ENCODE measurements at places on chromosomes 12 and 14.

DNA sequence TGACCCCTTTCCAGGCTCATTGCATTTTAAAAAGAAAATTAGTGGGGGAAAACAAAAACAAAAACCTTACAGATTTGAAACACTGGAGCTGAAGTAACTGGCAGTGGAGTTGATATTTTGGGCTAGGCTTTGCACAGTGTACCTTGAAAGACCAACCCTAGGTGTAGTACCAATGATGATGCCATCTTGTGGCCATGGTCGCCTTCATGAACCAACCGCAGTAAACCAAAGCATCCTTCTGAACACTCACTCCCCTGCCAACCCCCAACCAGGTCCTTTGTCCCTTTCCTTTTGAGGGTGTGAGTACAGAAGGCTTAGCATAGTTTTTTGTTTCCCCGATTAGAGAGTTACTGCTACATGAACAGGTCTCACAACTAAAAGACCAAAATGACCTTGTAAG lies 5.9 kb downstream of the TOMM20L start:
- DNase-seq, result no peak

DNA sequence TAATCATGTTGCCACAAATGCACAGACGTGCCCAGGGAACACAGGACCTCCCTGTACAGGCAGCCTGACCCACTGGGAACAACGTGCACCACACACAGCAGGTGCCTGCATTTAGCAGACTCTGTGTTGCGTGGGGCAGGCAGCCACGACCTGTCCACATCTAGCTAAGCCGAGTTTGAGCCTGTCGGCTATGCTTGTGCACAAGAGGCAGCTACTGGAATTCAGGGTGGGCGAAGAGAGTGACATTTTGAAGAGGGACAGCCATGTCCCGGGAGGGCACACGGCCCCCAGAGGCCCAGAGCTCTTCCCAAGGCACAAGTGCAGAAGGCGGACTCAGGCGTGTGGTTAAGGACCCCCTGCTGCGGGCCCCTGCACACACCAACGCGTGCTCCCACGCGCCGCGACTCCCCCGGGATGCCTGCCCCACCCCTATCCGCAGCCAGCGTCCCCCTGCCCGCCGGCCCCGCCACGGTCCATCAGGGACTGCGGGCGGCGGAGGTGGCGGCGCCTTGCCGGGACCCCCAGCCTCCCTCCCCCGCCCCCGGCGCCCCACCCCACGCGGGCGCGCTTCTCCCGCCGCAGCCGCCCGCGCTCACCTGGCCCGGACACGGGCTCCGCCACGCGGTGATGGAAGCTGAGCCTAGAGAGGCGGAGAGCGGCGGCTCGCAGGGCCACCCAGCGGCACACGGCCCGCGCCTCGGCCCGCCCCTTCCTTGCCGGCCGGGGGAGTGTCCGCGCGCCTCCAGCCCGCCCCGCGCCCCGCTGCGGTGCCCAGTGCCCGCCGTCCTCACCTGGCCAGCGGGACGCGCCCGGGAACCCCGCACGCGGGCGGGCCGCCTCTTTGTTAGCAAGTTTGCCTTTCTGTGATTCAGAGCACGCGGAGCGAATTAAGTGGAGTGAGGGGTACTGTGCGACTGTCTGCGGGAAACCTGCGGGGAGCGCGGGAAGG lies 125.3 kb upstream of the PRMT8 start:
- DNase-seq, result peak; percentile 9

DNA sequence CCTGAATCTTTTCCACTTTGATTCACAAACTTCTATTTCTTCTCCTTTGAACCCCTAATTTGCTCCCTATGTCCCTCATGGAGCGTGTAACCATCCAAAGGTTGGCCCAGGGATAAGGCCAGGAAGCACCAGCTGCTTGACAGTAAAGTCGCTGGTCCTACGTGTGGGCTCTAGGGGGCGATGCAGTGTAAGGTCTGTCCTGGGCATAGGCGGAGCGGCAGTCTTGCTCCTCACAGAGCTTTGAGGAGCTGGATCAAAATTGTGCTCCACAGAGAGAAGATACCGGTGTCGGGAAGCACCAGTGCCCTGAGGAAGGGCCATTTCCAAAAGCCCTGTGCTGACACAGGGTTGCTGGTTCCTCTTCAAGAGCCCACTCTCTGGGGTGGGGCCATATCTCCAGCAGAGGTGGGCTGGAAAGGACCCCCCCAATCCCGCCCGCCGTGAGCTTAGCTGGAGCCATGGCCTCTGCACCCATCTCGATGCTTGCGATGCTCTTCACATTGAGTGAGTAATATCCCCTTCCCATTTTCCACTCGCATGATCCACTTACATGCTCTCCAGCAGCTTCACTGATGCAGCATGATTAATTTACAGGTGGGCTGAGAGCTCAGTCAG lies 49.9 kb upstream of the OR4E1 start:
- no peak for DNase-seq

- no peak for DNase-seq
Observed at GRCh38 chr14:23881282-23881681, 72.3 kb upstream of the DHRS4 start.

- DNase-seq, result no peak
Observed at GRCh38 chr12:27550653-27550975, 26.6 kb downstream of the PPFIBP1 start.

DNA sequence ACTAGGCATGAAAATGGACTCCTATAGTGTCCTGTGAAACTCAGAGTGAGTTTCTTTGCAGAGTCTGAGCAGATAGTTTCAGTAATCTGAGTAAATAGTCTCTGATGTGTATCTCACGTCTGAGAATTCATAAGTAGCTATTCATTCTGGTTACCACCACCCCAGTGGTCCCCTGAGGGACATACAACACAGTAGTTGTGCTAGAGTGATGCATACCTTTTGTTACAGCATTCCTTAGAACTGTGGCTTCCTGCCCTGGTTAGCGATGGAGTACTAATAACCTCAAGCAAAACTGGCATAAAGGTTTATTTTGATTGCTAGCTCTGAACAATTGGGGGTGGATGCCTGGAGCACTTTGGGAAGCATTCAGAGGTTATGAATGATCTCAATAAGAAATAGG lies 114.7 kb downstream of the DAAM1 start:
- DNase-seq, result no peak

DNA sequence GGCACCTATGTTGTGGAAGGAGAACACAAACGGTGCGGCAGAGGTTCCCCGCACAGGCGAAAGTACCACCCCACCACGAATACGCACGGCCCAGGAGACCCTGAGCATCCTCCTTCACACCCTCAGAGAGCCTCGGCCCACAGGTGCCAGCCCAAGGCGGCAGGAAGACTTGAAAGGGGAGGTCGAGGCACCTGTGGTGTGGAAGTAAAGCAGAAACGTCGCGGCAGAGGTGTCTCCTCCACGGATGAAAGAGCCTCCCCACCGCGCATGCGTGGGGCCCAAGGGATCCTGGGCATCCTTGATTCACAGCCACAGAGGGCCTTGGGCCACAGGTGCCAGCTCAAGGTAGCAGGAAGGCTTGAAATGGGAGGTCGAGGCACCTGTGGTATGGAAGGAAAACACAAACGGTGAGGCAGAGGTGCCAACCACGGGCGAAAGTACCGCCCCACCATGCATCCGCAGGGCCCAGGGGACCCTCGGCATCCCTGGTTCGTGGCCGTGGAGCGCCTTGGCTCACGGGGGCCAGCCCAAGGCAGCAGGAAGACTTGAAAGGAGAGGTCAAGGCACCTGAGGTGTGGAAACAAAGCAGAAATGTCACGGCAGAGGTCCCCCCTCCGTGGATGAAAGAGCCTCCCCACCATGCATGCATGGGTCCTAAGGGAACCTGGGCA lies 380.1 kb downstream of the ALG10 start:
- DNase-seq, result no peak

DNA sequence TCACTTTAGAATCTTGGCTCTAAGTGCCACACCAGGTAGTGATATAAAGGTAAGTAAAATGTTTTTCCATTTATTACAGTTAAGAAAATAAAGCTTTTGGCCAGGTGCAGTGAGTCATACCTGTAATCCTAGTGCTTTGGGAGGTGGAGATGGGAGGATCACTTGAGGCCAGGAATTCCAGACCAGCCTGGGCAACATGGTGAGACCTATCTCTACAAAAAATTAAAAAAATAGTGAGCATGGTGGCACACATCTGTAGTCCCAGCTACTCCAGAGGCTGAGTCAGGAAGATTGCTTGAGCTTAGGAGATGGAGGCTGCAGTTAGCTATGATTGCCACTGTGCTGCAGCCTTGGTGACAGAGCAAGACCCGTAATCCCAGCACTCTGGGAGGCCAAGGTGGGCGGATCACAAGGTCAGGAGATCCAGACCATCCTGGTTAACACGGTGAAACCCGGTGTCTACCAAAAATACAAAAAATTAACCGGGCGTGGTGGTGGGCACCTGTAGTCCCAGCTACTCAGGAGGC lies 5.0 kb downstream of the FANCM start:
- no peak for DNase-seq

DNA sequence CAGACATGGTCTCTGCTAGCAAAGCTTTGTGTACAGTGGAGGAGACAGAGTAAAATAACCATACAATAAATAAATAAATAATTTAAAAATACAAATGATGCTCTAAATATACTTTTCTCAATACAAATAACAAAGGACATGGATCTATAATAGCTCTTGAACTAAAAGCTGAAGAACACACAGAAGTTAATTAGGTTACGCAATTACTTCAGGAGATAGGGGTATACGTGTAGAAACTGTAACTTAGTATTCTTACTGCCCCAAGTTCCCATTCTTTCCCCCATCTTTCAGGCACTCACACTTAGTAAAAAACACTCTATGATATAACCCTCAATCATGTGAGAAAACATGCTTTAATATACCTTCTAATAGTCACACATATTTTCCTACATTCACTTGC lies 44.2 kb downstream of the INSM2 start:
- DNase-seq, result no peak

DNA sequence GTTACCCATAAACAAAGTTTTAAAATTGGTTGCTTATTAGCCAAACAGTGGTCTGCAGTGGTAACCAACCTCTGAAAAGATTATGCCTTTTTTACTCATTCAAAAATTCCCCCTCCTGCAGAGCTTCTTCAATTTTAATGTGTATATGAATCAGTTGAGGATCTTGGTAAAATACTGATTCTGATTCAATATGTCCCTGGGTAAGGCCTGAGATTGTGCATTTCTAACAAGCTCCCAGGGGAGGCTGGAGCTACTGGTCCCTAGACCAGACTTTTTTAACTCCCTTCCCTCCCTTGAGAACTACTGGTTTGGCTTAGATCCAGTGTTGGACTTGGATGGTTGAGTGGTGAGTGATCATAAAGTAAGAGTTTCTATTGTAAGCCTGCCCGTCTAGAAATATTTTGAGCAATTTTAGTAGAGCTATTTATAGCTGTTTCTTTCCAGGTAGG lies 90.2 kb downstream of the FUT8 start:
- no peak for DNase-seq

- no peak for DNase-seq
Observed at GRCh38 chr14:21505012-21505553, 6.1 kb downstream of the METTL3 start.

DNA sequence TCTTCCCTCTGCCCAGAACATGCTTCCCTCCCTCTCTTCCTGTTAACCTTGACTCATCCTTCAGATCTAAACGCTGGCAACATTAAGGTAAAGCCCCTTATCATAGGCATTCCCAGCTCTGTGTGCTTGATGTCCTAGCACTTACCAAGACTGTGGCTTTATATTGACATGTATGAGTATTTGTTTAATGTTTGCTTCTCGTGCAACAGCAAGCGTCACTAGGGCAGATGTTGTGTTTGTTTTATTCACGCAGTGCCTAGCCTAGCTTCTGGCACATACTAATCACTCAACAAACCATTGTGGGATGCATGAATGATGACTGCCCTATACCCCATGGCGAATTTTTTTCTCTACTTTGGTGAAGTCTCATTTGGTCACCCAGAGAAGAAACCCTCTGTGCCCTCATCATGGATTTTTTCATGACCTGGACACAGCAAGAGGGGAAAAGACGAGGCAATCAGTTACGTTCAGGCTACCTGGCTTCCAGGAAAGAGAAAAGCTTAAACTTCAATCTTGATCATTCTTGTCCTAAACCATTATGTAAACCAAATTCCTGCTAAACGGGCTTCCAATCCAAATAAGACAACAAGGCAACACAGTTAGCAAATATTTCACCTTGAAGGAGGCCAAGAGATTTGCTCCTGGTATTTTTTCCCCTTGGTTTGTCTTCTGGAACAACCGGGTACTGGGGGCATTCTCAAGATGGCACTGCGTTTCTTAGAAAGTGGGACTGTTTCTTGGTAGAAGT lies 47.9 kb upstream of the SOCS2 start:
- DNase-seq, result no peak

DNA sequence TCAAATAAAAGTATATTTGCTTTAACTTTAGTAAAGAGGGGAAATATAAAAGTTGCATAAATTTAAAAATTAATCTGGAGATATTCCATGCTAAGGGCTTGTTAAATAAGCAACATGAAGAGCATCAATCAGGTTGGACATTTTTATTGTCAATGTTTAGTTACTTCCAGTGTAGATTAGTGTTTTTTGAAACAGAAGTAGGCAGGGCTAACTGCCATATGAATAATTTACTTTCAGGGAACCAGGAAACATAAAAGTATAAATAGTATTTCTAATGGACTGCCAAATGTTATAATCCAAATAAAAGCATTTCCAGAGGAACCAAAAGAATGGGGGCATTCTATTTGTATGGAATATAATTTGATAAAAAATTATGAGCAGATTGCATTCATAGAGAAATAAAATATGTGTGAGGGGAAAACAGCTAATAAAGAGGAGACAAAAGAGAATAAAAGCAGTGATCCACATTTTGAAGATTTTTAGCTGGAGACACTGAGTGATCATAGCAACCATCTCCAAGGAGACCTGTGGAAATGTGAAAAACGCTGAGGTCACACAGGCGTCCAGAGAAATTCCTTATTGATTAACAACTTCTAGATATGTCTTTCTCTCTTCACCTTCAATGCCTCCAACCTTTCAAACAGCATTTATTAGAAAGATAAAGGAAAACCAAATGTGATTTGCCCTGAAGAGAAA lies 70.8 kb downstream of the SRGAP1 start:
- DNase-seq, result no peak

- no peak for DNase-seq
Observed at GRCh38 chr12:53474819-53475218, 22.9 kb downstream of the PCBP2 start.

- no peak for DNase-seq
Observed at GRCh38 chr12:9667403-9668160, 1.9 kb upstream of the CLEC2D start.

DNA sequence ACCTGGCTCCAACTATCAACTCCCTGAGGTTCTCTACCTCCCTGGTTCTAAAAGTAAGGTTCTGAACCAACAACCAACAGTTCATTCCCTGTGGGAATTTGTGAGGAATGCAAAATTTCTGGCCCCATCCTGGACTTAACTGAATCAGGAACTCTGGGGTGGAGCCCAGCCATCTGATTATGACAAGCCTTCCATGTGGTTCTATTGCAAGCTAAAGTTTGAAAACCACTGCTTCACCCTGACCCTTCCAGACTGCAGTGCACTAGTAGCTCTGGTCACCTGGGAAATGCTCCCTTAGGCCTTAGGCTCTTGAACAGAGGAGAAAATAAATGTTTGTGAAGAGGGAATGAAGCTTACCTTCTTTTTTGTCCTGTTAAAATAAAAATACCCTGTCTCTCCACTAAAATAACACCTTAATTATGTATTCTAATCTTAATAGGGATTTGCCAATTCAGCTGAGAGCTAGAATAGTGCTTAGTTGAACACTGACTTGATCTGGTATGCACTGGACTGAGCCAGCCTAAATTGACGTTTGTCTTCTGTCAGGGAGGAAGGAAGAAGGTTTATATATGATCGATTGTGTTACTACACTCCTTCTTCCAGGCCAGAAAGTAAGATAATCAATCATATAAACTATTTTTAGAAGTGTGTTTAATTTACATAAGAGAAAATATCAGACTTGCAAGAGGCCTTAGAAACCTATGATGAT lies 39.1 kb upstream of the DDHD1 start:
- no peak for DNase-seq
